ENCODE measurements at places on chromosomes 11 and 22. TPM values are rescaled to one million over a fixed set of nuclear protein-coding genes. Genes with fewer than 3 reads are reported as not detected.

Gene MRGPRF
- total RNA-seq = 0.76 TPM

Gene MYEOV
- 135 TPM for total RNA-seq

Gene BATF2
- total RNA-seq = 2.1 TPM

Gene VEGFB
- 47.5 TPM for total RNA-seq

Gene PANX2
- total RNA-seq = 8.0 TPM

DNA sequence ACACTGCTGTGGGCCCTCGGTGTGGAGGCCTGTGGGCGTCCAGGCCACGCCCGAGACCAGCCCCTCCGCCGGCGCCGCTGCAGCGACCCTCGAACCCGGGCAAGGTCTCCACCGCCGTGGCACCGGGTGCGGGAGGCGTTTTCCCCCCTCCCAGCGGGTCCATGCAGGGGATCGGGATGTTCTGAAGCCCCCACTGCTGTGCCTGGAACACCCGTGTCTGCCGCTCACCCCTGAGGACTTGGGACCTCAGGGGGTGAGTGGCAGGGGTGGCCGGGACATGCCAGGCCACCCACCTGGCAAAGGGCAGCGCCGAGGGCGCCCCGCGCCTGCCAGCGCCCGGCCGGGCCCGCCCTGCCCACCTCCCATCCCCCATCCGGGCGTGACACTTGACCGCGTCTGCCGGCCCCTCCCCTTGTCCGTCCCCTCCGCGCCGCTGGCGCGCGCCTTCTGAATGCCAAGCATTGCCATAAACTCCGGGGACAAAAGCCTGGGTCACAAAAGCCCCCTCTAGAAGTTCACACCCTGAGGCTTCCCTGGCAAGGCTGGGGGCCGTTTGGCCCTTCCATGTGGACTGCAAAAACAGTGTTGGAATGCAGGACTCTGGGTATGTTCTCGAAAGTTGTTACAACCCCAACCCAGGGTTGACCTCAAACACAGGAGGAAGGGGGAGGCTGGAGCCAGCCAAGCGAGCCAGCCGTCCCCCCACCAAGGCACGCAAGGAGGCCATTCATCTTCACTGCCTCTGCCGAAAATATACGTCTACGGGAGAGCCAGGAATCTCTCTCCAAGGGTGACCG lies 819 bp upstream of the KCNQ1OT1 start:
- no peak for DNase-seq

DNA sequence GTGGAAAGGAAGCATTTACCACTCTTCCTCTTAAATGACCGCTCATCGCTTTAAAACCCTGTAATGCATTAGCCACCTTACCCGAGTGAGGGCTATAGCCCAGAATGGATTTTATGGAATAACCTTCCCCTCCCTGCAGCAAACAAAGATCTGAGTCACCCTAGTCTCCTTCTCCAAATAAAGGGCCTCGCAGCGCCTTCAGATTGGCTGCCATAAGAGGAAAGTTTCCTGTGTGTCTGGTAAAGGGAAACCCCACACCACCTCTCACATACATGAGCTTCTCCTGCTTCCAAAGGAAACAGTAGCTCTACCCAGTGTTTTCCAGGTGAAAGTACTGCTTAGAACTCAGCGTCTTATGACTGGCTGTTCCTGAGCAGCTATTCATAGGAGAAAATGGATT lies 47.8 kb downstream of the PPP2R1B start:
- DNase-seq = no peak

DNA sequence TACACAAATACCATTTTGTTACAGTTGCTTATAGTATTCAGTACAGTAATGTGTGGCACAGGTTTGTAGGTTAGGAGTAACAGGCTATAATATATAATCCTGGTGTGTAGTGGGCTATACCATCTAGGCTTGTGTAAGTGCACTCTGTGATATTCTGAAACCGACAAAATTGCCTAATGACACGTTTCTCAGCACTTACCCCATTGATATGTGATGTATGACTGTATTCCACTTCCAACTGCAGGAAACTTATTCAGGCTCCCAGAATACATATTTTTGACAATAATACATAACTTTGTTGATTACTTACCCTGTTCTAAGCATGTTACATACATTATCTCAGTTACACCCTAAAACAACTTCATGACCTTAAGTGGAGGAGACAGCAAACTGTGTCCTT lies 5.1 kb upstream of the PICALM start:
- no peak for DNase-seq

DNA sequence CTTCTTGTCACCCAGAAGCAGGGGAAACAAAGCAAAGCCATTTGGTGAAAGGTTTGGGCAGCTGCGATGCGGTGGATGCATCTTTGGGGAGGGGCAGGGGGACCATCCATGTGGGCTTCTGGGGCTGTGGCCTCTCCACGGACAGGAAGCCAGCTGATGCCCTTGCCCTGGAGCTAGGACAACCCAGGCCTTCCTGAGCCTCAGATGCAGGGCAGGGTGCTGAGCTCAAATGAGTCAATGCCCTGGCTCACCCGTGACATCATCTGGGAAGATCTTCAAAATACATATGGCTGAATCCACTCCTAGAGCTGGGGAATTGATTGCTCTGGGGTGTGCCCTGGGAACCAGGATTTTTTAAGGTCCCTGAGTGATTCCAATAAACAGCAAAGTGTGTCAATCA lies 1418.2 kb downstream of the TBC1D22A start:
- DNase-seq = no peak

Measured in HCT116 (cell line).